HCEC 1CT (cell line): ENCODE measurements at places on chromosomes 4 and X.

DNA sequence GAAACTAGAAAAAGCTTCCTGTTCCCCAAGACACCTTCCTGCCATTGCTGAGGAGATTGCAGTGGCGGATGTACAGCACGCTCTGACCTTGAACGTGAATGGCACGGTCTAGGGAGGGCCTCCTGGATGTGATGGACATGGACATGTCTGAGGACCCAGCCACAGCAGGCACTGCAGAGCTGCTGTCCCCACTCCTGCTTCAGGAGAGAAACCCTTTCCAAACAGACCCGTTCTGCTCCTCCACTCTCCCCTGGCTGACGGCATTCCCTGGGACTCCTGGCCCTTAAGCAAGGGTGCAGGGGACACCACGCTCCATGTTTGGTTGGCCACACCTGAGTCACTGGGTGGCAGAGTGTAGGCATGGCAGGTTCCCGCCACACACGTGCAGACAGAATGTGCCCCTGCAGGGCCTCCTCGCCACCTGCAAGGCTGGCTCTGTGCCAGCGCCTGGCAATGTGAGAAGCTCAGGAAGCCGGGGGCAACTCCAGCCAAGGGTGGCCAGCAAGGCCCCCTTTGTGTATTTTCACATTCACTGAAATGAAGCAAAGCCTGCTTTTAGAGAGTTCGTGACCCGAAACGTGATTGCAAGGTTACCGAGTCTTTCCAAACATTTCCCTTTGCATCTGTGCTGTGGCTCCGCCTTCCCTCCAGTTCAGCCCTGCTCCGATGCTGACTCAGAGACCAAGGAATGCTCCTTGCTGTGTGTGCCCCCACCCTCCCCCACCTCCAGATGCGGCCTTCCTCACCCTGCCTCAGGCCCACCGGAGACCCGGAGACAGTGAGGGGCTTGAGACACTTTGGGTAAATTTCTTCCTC lies 46.1 kb downstream of the HTRA3 start:
- DNase-seq, result peak; percentile 75

- DNase-seq, result no peak
Observed at GRCh38 chr4:145827885-145828284, 110.7 kb downstream of the ZNF827 start.

GRCh38 chr4:108391701-108392455 lies 223.1 kb upstream of the LEF1 start:
- no peak for DNase-seq

GRCh38 chr4:20192736-20193135 lies 59.0 kb upstream of the SLIT2 start:
- no peak for DNase-seq

DNA sequence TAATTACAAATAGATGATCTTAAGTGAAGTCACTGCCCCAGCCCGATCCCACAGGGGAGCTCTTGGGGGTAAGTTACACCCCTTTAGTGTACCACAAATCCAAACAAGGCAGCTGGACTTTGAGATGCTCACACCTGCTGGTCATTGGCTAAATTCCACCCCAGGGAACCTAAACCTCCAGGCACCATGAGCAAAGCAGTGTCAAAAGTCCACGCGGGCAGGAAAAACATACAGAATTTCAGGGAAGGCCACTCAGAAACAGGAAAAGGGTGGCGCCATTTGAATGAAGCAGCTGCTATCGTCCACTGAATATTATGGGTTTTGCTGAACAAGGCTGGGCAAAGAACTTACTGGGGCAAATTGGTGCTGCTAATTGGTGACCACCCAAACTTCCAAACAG lies 30.9 kb downstream of the SUPT20HL1 start:
- DNase-seq, result no peak

- DNase-seq, result no peak
Observed at GRCh38 chrX:8743126-8743732, 11.3 kb upstream of the ANOS1 start.

- no peak for DNase-seq
Observed at GRCh38 chr4:1998296-1998695, 10.5 kb downstream of the NELFA start.

GRCh38 chrX:48698306-48698705 lies 1.8 kb downstream of the SUV39H1 start:
- no peak for DNase-seq

GRCh38 chr4:137674066-137674465 lies 141.8 kb upstream of the PCDH18 start:
- peak; percentile 79 for DNase-seq

DNA sequence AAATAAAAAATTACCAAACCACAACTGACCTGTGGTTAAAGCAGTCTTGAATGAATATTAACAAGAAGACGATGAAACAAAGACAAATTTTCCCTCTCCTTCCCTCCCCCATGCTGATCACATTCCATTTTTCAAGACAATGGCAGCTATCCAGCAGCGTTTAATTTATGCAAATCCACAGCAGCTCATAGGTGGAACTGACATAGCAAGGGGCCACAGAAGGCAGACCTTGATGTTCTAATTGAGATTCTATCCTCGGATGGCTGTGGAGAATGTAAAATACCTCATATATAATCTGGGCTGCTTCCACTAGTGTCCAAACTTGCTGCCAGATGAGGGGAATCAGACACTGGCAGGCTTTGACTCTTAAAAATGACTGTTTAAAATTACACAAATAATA lies 211.5 kb downstream of the CHRDL1 start:
- no peak for DNase-seq

GRCh38 chrX:139475432-139475831 lies 55.1 kb upstream of the F9 start:
- DNase-seq, result no peak

- DNase-seq, result no peak
Observed at GRCh38 chr4:126541820-126542219, 1090.9 kb upstream of the INTU start.

DNA sequence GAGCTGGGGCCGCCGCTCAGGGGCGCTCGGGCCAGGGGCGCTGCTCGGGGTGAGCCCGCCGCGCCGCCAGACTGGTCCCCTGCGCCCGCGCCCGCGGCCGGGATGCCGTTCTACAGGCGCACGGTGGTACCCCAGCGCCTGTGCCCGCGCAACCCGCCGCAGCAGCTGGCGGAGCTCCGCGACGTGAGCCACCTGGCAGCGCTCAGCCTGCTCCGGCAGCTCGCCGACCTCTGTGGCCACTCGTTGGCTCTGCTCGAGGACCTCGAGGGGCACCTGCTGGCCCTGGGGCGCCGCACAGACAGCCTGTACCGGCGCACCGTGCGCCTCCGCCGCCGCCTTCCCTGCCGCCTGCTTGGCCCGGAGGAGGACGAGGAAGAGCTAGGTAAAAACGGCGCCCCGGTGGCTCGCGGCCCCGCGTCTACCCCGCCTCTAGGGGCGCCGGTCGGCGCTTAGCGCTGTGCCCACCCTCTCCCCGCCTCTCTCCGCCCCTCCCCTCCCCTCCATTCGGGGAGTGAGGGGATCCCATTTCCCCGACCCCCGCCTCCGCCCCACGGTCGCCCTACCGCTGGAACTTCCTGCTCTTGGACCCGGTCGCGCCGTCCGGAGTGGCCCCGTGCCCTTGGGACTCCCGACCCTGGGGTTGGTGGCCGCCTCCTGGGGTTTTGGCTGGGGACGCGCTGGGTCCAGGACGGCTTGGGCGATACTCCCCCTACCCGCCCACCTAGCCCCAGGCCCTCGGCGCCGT lies 513 bp downstream of the NHSL2 start:
- DNase-seq, result no peak

- no peak for DNase-seq
Observed at GRCh38 chrX:20221902-20222301, 44.8 kb downstream of the RPS6KA3 start.
